Ureter (tissue), 1 donor: ENCODE measurements at places on chromosomes 3 and 15. TPM values are rescaled to one million over a fixed set of nuclear protein-coding genes. Genes with fewer than 3 reads are reported as not detected.

GRCh38 chr3:13470894-13471574, 9.1 kb upstream of the HDAC11 start:
- DNase-seq: no peak

- DNase-seq: no peak
Measured at GRCh38 chr15:67611370-67612369, 69.2 kb downstream of the MAP2K5 start.

DNA sequence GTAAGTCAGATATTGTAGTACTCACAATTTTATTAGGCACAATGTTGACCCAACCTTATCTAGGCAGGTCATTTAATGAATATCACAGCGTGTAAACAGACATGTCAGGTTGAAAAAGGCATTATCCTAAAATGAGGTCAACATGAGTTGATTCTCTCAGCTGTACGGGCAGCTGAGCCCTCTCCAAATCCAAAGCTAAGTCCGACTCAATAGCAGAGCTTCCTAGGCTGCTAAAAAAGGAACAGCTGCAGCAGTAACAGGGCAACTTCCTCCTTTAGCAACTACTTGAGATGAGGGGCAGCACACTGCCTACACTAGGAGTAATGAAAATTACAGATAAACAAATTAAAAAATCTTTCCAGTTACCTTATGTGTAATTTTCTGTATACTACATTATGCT, 189.2 kb downstream of the CADM2 start:
- DNase-seq: no peak

The FAM98B gene
- total RNA-seq: 19.4 TPM
